ENCODE measurements at places on chromosomes 6 and 20. TPM values are rescaled to one million over a fixed set of nuclear protein-coding genes. Genes with fewer than 3 reads are reported as not detected.
A peak's percentile ranks its signal among the peaks of the same experiment; 100 is the strongest.

The ENPP3 gene
- total RNA-seq, result 0.16 TPM

The TRERF1 gene
- 1.7 TPM for total RNA-seq

The LIN28B gene
- total RNA-seq, result not detected

The NEDD9 gene
- total RNA-seq, result 29.3 TPM

The RNF144B gene
- 18.2 TPM for total RNA-seq

The TMEM170B gene
- 4.8 TPM for total RNA-seq

The IRF4 gene
- total RNA-seq, result 0.68 TPM

The PDE7B gene
- 18.7 TPM for total RNA-seq

The GMEB2 gene
- total RNA-seq, result 6.1 TPM

The ULBP1 gene
- 0.30 TPM for total RNA-seq

The SALL4 gene
- 0.19 TPM for total RNA-seq

The APOBEC2 gene
- total RNA-seq, result 246 TPM

The LY6G6F gene
- not detected for total RNA-seq

The SEL1L2 gene
- total RNA-seq, result 1.7 TPM

The CGAS gene
- 0.92 TPM for total RNA-seq

The FOXF2 gene
- total RNA-seq, result 0.24 TPM

DNA sequence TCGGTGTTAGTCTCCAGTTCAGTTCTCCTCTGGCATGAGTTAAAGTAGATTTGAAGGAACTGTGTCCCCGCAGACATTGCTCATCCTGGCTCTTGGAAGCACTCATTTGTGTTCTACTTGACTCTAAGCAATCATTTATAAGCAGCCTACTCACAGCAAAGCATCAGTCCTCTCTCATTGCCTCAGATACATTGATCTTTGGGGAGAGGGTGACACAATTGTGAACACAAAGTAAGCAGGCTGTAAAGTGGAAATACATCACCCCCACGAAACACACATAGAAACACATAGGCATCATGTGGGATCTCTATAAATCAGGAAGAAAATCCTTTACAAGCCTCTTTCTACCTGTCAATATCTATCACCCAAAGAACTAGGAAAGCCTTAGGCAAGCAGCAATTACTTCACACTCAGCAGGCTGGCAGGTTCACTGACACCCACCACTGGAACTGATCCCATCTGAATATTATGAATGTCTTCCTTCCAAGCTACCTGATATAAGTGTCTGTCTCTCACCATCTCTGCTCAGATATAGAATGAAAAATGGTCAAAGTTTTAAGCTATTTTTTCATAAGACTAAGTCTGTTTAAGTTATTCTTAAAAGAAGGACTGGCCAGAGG lies 675.8 kb downstream of the HACE1 start:
- DNase-seq, result no peak

- no peak for DNase-seq
Observed at GRCh38 chr6:142035890-142036289, 96.8 kb upstream of the GJE1 start.

GRCh38 chr6:149942461-149942829 lies 631 bp downstream of the ULBP2 start:
- DNase-seq, result no peak

- DNase-seq, result no peak
Observed at GRCh38 chr6:73577676-73578075, 56.8 kb upstream of the EEF1A1 start.

DNA sequence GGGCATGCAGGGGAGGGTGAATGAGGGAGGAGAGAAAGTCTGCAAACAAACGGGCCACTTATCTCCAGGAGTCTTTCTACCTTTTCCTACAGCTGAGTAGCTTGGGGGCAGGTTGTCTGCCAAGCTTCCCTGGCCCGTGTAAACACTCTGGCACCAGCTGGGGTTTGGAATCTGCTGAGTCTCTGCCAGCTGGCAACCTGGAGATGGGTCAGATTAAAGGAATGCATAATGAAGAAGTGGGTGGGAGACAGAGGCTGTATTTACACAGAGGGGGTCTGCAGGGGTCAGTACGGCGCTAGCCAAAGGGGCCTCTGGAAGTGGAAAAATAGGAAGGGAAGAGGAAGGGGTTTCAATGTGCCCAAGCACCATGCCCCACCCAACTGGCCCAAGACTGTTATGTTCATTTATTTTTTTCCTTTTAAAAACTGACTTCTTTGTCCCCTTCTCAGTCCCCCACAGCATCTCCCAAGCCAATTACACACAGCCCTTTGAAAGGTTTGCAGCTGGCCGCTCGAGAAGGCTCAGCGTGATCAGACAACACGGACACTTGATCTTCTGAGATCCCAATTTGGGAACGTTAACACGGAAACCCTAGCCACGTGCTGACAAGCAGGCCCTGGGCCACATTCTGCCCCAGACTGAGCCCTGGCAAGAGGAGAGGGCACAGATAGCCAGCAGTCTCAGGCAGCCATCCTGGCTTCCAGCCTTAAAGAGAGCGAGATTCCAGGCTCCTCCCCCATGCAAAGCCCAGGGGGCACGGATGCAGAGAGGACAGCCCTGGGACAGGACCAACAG lies 25.2 kb downstream of the TRAM2 start:
- peak; percentile 80 for DNase-seq

DNA sequence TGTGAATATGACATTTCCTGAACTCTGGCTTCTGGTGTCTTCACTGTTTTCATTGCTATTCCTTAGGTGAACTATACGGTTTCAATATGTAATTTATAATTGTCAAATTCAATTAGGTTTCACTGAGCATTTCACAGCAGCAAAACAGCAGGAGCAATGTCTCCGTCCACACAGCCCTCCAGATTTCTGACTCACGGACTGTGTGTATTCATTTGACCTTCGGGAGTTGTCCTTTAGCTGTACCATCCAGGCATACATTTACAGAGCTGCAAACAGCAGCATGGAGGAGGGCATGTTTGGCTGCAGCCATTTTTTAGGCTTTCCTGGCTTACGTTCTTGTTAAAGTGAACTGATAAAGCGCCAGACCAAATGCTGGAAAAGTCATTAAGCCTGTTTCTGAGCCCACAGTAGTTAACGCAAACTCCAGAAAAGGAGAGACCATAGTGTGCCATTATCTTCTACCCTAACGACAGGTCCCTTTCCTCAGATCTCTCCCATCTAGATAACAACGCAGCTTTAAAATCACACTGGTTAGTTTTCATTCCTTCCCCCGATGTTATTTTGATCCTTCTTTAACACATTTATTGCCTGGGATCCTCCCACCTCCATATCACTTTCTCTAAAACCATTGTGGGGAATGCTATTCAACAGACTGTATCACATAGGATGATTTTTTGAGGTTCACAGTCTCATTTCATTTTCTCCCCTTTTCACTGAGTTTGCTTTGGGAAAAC lies 18.3 kb downstream of the FOXC1 start:
- DNase-seq, result no peak

DNA sequence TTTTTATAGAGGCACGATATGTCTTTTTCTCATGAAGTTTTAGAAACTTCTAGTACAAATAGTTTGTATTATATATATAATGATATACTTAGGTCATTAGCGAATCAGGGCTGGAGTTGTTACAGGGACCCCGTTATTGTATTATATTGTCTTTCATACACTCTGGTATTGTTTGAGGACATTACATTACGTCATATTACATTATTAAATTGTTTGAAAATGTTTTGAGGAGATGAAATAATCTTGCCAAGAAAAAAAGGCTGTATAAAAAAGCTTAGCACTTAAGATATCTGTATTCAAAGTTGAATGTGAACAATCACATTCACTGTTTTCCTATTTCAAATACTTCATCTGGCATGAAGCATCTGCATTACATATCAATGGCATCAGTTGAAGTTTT lies 239.6 kb upstream of the ASCC3 start:
- DNase-seq, result no peak

DNA sequence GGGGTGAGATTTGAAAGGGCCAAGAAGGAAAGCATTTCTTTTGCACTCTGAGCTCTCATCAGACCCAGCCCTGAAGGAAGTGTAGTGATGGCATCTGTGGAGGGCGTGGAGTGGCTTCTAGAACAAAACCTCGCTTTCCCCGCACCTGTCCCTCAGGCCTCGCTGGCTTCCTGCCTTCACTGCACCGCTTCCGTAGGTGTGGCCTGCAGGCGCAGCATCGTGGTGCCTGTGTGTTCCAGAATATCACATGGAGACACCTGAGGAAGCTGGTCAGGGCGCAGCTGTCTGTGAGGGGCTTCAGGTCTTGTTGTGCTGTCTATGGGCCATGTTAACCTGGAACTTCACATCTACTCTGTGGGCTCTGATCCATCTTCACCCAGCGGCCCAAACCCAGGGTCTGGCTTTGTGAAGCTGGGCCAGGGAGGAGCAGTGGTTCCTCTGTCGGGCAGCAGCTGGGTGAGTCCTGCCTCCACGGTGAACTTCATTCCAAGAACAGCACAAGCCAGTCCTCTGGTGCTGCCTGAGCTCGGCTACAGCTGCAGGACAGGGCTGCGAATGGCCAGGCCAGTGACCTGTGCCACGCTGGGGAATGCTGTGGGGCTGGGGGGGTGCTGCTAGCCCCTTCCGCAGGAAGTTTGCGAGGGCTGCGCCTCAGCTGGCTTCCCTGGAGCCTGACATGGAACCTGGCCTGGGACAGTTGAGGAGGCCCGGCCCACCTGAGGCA lies 40.9 kb downstream of the DSTN start:
- DNase-seq, result peak; percentile 66

GRCh38 chr20:57605045-57605444 lies 15.2 kb downstream of the ZBP1 start:
- no peak for DNase-seq

- DNase-seq, result no peak
Observed at GRCh38 chr20:34180460-34181120, 60.6 kb upstream of the ASIP start.

- no peak for DNase-seq
Observed at GRCh38 chr20:61644378-61645076, 392.5 kb downstream of the CDH4 start.

- DNase-seq, result peak; percentile 80
Observed at GRCh38 chr20:49541733-49542513, 26.0 kb downstream of the PTGIS start.

GRCh38 chr20:36004045-36004444 lies 35.7 kb downstream of the CNBD2 start:
- DNase-seq, result no peak

DNA sequence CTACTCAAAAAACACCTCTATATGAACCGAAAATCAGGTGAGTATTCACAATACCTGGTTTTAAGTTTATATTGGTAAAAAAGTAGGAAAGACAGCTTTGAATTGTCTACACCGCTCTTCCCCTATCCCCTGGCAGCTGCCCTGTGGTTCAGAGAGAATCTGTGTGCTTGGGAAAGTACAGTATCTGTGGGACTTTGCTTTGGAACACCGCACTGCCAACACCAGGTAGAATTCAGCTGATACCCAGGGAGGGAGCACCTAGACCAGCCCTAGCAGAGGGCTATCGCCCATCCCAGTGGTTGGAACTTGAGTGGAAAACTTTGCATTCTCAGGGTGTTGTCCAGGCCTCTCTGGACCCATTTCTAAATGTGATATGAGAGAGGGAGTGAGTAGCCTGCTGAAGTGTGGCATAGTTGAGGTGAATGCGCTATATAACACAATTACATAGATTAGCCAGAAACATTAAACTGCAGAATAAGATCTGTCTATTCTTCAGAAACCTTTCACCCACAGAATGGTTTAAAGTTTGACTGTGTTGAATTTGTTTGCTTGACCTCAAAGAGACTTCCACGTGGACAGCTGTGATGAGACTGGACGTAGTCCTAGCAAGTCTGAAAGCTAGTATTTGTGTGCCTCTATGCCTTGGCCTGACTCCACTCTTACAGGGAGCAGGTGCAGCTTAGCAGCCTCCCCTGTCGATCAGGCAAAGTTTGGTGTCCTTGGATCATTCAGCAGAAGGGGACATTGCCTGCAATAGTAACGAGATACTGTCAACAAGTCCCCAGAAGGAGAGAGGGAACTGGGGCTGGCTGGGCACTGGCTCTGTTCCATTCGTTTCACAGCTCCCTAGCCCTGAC lies 11.5 kb upstream of the MPC1 start:
- DNase-seq, result no peak

- DNase-seq, result no peak
Observed at GRCh38 chr20:4233520-4233919, 218.2 kb upstream of the RNF24 start.

DNA sequence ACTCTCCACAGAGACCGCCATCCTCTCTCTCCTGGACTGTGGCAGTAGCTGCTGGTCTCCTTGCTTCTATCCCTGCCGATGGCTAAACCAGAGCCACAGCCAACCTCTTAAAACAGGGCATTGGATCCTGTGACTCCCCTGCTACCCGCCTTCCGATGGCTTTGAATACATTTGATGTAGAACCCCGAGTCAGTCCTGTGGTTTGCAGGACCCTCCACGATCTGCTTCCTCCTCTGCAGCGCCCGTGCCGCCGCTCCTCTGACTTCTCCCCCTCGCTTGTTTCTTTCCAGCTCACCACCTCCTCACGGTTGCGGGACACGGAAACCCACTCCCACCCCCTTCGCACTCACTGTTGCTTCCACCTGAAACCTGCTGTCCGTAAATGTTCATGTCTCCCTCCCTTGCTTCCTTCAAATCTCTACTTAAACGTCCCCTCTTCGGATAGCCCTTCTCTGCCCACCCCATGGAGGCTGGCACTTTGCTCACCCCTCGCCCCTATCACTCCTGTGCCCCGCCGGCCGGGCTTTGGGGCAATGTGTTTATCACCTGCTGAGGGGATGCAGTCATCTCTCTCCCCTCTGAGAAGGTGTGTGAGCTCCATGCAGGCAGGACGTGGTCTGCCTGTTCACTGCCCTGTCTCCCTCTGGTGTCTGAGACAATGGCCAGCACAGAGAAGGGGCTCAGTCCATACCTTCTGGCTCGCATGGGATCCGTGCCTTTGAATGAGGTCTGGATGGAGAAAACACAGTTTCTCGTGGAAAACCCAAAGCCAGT lies 67.8 kb downstream of the GFOD1 start:
- DNase-seq, result no peak

GRCh38 chr6:24376871-24377270 lies 19.0 kb upstream of the DCDC2 start:
- DNase-seq, result no peak

DNA sequence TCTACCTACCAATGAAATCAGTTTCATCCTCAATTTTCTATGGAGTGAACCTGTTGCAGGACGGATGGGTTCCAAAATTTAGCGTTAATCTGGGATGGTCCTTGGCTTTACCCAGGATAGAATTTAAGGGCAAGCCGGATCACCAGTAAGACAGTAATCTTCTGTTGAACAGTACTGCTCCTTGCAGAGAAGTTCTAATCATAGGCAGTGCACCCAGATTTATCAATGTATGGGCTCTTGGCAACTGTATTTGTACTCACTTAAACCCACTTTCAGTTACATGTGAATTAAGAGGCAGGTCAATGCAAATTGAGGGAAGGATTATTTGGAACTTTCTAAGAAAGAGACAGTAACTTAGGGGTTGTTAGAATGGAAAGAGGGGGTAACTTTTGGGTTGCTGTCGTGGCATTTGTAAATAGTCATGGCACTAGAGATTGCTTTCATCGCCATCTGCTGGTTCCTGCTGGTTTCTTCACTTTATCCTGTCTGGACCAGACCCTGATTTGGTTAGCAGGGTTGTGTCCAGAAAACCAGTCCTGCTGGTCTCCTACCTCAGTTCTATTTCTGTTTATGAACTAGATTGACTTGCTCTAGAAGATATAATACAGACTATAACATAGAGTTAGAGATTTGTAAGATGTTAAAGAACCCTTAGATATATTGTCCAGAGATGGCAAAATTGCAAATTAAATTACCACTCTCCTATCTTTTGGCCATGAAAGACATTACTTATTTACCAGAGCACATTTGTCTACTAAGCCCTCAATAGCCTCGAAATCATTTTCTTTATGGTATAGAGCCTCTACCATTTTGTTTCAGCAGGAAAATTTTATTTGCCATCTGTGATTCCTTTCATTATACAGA lies 646.3 kb downstream of the UTRN start:
- DNase-seq, result no peak
